ENCODE measurements at places on chromosomes 7 and 10.

DNA sequence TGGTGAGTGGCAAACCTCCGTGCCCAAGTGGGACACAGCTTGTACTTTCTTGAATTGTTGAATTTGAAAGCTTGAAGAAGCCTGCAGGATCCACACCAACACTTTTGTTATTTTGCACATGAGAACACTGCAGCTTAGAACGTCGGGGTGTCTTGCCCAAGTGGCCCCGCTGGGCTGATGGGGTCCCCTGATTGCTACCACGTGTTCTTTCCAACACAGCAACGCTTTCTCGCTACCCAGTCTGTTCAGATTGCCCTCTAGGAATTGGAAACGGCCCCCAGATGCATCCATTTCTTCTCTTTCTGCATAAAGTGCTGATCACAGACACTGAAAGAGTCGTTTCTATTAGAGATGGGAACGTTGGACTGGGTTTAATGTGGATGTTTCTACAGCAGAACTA is 268.5 kb downstream of the ADARB2 start:
- DNase-seq: no peak

- no peak for DNase-seq
These were observed 121.1 kb downstream of the ST7 start for GRCh38 chr7:117074378-117074777.

GRCh38 chr7:35828817-35829216 is 28.0 kb downstream of the SEPTIN7 start:
- DNase-seq: no peak

- no peak for DNase-seq
These were observed 44.2 kb downstream of the CAMK2B start for GRCh38 chr7:44280993-44281721.

DNA sequence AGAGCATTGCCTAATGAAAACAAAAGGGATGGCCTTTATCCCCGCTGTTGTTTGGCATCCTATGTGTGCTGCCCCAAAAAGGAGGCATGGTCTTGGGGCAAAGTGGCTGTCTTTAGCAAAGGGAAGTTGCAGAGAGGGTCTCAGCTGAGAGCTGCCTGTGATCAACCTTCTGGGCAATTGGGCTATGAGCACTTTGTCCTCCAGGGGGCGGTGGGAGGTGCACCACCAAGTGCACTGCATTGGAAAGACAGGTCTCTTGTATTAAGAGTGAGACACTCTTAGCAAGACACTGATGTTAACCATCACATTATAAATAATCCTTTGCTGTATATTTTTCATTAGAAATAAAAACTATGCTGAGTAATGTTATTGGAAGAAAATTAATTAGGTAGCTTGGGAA is 314.8 kb downstream of the POM121L12 start:
- DNase-seq: no peak

- no peak for DNase-seq
These were observed 84.4 kb downstream of the DNAJC1 start for GRCh38 chr10:21919117-21919516.

DNA sequence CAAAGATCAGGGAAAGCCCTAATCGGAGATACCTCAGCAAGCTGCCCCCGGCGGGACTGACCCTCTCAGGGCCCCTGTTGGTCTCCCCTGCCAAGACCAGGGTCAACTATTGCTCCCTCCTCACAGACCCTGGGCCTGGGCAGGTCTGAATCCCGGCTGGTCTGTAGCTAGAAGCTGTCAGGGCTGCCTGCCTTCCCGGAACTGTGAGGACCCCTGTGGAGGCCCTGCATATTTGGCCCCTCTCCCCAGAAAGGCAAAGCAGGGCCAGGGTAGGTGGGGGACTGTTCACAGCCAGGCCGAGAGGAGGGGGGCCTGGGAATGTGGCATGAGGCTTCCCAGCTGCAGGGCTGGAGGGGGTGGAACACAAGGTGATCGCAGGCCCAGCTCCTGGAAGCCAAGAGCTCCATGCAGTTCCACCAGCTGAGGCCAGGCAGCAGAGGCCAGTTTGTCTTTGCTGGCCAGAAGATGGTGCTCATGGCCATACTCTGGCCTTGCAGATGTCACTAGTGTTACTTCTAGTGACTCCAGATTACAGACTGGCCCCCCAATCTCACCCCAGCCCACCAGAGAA is 24.1 kb downstream of the TBATA start:
- DNase-seq: no peak

DNA sequence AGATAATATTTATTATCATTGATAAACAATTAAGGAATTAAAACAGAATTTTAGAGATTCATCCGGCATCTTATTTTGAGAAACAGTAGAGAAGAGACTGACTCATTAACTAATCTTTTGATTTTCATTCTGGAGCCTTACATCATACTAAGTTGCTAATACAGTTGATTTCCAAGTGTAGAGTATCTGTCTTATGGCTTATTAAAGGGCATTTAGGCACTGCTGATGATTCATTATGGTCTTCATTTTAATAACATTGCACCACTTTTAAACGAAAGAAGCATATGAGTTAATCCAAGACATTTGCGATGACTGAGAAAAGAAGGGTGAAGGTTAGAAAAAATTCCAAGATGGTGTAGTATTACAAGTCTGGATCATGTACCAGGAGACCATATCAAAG is 186.0 kb upstream of the CACNA2D1 start:
- no peak for DNase-seq

DNA sequence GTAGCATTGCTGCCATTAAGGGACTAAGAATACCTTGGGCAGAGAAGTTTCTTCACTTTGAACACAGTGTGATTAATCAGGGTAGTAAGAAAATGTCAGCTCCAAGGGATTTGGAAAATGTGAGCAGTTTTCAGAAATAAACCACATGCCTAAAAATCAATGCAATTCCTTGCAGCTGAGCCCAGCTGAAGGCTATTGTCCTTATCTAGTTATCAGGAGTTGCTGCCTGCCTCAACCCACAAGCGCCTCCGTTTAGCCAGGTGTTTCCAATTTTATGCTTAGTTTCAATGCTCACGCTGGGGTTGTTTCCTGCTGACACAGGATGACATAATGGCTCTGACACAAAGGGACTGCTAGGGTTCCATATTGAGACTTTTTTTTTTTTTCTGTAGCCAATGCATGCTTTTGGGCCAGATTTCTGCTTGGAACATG is 132.3 kb upstream of the ANK3 start:
- DNase-seq: no peak

GRCh38 chr10:91409069-91409868 is 875 bp upstream of the HECTD2 start:
- DNase-seq: peak; percentile 47

GRCh38 chr7:142855756-142856564 is 1.1 kb downstream of the EPHB6 start:
- DNase-seq: no peak

- DNase-seq: no peak
These were observed 11.6 kb downstream of the DDX56 start for GRCh38 chr7:44561962-44562621.
